ENCODE measurements at places on chromosomes 11 and 22.

DNA sequence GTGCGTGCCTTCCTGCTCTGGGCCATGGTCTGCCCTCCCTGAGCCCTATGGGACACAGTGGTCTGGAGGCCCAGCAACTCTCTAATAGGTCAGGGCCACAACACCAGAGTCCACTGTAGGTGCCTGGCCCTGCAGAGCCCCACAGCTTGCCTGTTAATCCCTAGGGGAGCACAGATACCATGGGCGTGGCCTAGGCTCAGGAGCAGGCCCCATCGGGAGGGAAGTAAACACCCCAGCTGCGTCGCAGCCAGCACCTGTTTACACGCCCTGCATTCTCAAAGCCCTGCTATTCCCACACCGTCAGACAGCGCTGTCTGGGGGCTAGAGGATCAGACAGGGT is 2.5 kb downstream of the KCTD17 start:
- DNase-seq: no peak

- DNase-seq: no peak
These were observed 14.4 kb upstream of the NCAM1 start for GRCh38 chr11:112946866-112947265.

GRCh38 chr11:134751766-134752165 is 339.7 kb upstream of the B3GAT1 start:
- DNase-seq: no peak

GRCh38 chr22:37068859-37069258 is 17.3 kb downstream of the KCTD17 start:
- no peak for DNase-seq

DNA sequence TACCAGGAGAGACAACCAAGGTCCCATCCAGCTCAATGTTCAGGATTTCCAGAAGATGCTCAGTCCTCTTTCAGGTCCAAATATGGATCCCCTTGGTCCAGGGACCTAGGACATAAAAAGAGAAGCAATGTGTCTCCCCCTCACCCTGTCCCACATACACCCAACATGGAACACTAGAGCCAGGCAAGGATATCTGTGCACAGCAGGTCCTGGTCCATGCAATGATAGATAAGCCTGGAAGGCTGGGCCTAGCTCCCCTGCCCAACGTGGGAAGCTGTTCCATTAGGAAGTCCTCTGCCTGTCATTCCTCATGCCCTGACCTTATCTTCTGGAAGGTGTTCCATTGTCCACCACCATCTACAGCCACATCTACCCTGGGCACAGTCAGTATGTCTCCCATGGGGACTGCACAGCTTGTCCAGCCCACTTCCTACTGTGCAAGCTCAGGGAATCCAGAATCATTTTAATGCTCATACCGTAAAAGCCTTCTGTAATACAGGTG is 1434.8 kb downstream of the TBC1D22A start:
- DNase-seq: no peak

DNA sequence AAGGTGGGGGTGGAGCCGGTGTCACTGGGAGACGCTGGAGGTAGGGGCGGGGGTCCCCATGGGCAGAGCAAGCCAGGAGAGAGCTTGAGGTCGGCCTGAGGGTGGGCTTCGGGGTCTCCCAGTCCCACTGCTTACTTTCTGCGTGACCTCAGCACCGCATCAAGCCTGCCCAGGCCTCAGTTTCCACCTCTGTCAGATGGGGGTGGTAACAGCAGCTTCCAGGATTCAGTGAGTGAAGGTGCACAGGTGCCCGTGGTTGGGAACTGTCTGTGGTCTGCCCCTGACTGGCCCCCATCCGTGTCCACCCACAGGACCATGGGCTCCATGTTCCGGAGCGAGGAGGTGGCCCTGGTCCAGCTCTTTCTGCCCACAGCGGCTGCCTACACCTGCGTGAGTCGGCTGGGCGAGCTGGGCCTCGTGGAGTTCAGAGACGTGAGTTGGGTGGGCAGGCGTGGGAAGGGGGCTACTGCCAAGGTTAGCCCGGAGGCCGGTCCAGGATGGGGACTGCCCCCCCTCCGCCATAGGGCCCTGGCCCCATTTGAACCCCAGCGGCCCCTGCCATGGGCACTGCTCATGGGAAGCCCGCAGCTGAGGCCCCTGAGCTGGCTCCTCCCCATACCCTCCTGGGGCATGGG is 2.2 kb downstream of the TCIRG1 start:
- DNase-seq: peak; percentile 37

DNA sequence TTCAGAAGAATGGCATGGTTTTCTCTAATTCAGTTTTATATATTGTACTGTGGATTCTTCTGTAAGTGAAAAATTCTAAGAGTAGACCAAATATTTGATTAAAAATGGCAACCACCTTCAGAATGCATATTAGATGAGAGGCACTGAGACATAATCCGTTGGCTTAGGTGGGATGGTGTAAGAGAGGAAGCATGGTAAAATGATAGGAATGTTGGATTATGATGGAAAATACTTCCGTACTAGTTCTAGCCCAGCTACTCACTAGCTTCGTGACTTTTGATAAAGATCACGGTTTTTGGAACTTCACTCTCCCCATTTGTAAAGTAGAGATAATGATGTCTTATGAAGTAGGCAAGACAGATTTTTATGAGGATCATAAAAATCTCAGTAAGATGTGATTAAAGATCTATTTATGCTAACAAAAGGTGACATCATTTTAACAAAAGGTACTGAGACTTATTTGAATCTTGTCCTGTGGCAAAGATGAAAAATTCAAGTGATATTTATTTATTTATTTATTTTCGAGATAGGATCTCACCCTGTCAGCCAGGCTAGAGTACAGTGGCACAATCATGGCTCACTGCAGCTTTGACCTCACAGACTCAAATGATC is 37.5 kb downstream of the UVRAG start:
- DNase-seq: no peak

DNA sequence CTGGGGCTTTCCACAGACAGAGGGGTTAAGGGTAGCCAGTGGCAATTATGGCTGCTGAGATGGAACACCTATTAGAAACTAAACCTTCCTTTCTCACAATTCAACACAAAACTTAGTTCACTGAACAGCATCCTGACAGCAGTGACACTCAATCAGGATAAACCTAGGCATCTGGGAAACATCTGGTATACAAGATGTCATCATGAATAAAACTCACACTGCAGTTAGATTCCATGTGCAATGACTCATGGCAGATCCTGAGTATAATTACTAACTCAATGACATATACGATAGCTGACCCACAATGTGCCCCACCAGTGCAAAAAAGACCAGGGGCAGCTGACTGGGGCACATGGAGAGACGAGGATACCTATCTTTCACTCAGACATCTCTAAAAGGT is 17.7 kb downstream of the RBFOX2 start:
- no peak for DNase-seq
